RCC 7860 (cell line): ENCODE measurements at places on chromosomes 12 and 14.

- DNase-seq: no peak
Measured at GRCh38 chr14:30500222-30500621, 58.7 kb upstream of the G2E3 start.

DNA sequence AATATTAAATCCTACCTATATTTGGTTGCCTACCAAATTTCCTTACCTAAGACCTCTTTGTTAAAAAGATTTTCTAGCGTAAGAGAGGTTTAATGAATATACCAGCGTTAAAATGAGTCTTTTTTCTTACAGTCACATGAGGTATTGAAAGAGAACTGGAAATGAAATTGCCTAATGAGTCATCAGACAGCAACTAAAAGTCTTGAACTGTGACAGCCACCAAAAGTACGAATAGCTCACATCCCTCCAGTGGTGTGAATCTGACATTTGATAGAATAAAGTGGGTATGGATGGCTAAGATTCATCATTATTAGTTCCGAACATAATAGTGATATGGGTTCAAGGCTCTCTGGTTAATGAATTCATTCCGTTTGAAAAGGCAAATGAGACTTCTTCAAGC is 1297.3 kb downstream of the AACS start:
- peak; percentile 32 for DNase-seq

GRCh38 chr14:61064210-61064609 is 83.2 kb downstream of the SLC38A6 start:
- no peak for DNase-seq

GRCh38 chr14:56821805-56822610 is 11.7 kb upstream of the OTX2 start:
- DNase-seq: no peak

DNA sequence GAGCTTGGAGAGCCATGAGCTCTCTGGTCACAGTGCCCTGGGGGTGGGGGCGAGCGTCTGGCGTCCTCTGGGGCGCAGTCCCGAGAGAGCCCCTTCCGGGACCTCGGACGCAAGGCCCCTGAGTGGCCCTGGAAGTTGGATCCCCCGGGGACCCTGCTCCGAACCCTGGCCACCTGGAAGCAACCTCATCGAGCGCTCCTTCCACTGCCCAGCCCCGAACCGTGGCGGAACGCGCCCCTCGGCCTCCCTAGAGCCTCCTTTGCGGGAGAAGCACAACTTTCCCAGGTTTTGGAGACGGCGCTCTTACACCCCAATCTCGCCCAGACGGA is 1.2 kb downstream of the NOS1 start:
- no peak for DNase-seq

GRCh38 chr12:92914170-92914569 is 14.9 kb downstream of the EEA1 start:
- DNase-seq: no peak

DNA sequence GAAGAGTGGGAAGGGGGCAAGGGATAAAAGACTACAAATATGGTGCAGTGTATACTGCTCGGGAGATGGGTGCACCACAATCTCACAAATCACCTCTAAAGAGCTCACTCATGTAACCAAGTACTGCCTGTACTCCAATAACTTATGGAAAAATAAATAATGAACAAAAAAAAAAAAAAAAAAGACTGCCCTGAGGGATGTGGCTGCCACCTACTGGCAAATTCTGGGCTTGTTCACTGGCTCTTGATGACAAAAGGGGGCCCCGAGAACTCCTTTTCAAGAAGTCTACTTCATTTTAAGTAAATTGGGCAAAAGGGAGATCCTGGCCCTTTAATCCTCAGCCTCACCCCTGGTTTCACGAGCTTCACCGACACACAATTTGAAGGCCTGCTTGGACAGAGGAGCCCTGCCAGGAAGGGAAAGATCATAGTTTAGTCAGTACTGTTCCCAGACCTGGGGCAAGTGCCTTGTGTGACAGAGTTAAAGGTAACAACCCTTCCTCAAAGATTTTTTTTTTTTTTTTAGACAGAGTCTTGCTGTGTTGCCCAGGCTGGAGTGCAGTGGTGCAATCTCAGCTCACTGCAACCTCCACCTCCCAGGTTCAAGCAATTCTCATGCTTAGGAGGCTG is 26.1 kb upstream of the STAC3 start:
- DNase-seq: no peak

DNA sequence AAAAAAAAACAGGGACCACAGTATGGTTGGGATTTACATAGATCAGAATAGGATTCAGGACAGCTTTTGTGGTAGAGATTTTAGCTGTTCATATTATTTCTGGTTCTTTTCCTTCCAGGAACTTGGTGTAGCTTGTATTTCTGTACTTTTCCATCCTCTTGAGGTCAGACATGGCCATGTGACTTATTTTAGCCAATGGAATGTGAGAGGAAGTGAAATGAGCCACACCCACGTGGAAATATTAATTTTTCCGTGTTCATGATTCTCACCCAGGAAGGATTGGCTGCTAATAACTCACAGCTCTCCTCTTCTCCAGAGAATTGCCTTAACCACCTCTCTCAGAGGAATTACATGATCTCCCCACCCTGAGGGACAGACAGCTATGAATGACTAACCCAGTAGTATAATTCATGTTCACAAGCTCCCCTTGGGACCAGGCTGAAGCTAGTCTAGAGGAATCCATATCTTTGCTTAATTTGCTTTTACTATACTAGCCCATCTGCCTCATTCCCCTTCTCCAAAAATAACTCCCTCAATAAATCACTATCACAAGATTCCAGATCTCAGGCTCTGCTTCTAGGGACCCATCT is 340.4 kb downstream of the NUAK1 start:
- no peak for DNase-seq

DNA sequence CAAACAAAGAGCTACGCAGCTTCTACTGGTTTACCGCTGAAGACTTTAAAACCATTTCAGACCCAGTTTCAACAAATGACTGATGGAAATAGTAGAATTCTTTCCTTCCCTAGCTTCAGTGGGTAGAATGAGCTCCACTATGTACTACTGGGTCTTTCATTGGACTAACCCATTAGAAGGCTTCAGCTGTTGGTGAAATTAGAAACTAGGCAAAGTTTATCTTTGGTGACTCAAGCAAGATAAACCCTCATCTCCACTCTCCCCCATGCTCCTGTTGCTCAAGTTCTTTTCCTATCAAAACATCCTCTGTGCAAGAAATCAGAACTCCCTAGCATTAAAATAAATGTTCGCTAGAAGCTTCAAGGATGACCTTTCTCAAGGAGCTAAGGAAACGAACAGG is 159.2 kb downstream of the PAWR start:
- peak; percentile 25 for DNase-seq

- no peak for DNase-seq
Measured at GRCh38 chr12:30152705-30153104, 369.0 kb upstream of the TMTC1 start.

GRCh38 chr12:120584343-120585149 is 3.3 kb upstream of the POP5 start:
- no peak for DNase-seq

DNA sequence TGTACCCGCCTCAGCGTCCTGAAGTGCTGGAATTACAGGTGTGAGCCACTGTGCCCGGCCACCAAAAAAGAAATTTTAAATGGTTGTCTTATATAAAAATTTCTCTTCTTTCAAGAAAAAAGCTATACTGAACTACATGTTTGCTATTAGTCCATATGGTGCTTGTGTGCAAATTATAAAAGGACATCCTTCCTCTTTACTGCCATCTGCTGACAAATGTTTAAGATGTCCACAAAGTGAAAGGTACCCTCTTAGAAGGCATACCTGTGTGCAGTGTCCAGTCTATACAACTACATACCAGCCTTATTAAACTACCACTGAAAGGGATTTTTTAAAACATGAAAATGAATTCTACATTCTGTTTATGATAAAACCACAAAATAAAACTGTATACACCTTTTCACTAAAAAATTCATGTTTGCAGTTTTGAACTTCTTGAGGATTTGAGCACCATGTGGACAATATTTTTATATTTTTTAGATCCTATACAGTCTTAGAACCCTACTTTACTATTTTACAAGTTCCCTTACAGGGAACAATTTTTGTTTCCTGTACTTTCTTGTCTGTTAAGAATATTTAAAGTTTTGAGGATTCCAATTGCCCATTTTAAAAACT is 32.8 kb upstream of the TOMM20L start:
- peak; percentile 17 for DNase-seq

DNA sequence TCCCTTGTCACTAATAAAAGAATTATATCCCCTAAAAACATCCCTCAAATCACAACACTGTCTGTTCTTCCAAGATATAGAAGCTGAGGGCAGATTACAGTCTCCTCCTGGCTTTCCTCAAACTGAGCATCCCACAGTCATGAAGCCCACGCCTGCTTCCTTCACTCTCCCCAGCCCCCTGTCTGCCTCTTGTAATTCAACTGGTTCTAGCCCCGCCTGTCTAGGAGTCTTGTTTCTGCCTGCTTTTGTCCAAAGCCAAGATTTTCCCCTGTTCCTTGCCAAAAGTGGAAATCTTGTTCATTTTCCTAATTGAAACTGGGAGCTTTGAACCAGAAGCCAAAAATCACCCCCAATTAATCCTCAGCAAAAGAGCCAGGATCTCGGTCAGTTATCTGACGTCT is 35.9 kb upstream of the PWP1 start:
- no peak for DNase-seq

GRCh38 chr12:132188916-132189325 is 44.7 kb downstream of the NOC4L start:
- DNase-seq: no peak

- no peak for DNase-seq
Measured at GRCh38 chr14:55026441-55026792, 482 bp downstream of the WDHD1 start.

GRCh38 chr14:56207626-56208292 is 89.5 kb downstream of the PELI2 start:
- no peak for DNase-seq

DNA sequence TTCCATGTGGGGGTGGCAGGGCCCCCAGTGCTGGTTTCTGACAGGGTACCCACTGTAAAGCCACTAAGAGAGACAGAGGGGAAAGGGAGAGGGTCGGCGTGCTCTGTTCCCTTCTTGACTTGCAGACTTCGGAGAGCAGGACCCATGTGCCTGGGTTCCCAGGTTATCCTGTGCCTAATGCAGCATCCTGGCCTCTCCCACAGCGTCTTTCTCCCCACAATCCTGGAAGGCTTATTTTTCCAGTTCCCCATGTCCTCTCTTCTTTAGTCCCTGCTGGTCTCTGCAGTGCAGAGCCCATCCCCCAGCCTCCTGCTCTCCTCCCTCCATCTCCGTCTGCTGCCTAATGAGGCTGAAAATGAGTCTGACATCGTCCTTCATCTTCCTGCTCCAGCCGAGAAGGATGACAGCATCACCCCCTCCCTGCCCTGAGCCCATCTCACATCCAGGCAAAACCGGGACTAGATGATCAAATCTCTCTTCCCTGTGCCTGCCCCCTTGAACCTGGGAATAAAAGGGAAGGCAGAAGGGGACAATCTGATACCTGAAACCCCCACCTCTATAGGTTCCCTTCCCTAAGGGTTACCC is 15.1 kb downstream of the CALCOCO1 start:
- DNase-seq: no peak

GRCh38 chr12:126761420-126761819 is 1505.5 kb upstream of the TMEM132C start:
- DNase-seq: no peak

GRCh38 chr14:75205591-75205990 is 29.2 kb upstream of the TMED10 start:
- peak; percentile 16 for DNase-seq

DNA sequence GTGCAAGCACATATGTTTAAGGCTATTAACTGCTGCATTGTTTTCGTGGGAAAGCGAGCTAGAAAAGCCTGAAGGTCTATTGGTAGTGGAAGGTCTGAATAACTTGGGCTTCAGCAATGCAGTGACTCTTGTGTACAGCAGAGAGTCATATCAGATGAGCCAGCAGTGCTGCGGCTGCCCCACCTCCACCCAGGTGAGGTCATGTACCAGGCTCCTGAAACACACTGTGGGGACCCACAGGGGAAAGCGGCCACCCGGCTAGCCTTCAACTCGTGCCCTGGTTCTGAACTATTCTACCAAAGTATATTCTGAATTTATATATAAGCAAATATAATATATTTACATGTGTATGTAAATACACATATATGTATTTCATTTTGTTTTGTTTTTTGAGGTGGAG is 12.7 kb upstream of the RAN start:
- no peak for DNase-seq

DNA sequence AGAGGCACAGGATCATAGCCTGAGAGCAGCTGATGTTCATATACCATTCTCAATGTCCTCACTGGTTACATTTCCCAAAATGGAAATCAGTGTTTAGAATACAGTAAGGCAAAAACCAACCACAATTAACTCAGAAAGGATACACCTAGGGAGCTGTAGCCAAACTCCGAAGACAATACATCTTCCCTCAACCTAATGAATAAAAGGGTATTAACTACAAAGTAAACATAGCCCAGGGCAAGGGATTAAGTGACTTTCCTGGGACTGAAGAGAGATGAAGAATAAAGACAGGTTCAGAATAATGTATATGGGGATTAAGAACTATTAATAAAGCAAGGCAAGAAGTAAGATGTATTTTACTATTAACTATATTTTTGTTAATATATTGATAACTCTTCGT is 79.5 kb downstream of the RPS29 start:
- DNase-seq: no peak

DNA sequence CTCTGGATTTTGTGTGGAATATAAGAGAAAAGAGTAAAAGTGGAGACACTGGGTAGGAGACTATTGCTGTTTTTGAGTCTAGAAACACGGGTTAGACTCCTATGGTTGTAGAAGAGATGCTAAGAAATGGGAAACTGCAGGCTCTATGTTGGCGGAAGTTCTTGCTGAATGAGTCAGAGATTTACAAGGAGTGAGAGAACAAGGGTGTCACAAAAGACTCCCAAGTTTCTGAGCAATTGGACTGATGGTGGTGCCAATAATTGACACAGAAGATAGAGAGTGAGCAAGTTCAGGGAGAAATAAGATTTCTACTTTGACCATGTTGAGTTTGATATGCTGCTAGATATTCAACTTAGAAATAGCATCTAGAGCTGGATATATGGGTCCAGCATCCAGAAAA is 2.6 kb upstream of the PRKD1 start:
- no peak for DNase-seq

GRCh38 chr12:5247144-5247543 is 184.8 kb upstream of the NTF3 start:
- no peak for DNase-seq

DNA sequence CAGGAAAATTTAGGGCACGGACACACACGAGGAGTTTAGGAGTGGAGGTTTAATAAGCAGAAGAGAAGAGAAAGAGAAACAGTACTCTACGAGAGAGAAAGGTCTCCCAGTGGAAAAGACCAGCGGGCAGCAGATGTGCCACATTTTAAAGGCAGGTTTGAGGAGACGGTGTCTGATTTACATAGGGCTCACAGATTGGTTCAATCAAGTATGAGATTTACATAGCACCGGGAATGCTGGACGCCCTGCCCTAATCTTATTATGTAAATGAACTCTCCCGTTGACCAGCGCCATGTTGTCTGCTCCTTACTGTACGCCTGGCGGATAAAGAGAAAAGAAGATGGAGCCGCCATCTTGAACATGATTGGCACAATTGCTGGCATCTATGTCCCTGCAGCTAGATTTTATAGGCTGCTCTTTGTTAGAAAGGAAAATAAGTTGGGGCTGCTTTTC is 17.9 kb downstream of the NFKBIA start:
- no peak for DNase-seq
